ENCODE measurements at places on chromosomes 16 and 17.

DNA sequence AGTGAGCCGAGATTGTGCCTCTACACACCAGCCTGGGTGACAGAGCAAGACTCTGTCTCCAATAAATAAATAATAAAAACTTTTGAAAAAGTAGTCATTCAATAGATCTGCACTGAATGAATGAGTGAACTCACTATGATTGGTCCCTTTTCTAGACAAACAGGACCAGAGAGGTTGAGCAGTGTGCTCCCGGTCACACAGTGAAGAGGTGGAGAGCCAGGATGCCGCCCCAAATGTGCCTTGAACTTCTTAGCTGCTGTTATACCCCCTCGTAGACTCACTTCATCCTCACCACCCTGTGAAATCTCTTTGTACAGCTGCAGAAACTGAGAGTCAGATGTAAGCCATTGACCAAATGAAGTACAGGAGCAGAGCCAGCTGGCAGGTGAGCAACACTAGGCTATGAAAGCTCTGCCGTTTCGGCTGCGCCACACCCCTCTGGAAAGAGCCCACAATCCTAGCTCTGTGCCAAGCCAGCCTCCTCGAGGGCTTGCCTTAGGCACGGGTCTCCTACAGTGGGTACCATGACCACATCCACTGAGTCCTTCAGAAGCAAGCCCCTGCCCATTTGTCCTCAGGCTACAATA, 7.8 kb upstream of the KIAA0513 start:
- DNase-seq, result no peak

DNA sequence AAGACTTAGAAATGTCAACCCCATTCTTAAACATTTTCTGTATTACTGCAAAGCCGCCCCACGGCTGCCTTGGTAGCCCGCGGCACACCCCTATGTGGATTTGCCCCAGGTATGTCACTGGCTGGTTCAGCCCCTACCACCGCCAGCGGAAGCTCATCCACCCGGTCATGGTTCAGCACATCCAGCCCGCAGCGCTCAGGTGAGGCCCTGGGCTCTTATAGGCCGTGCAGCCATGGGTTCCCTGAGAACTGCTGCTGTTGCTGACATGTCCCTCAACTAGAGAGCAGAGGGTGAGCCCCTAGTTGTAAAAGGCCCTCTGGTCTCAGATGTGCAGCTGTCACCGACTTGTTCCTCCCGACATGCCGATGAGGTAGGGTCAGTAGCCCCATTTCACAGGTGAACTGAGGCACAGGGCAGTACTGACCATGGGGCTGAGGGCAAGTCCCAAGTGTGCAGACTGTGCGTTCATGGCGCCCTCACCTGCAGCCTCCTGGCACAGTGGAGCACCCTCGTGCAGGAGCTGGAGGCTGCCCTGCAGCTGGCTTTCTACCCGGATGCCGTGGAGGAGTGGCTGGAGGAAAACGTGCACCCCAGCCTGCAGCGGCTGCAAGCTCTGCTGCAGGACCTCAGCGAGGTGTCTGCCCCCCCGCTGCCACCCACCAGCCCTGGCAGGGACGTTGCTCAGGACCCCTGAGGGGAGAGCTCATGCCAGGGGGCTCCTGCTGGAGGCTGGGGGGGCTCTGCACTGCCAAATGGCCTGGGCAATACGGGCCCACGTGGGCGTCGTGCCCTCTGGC, 8.7 kb downstream of the CYBC1 start:
- no peak for DNase-seq

DNA sequence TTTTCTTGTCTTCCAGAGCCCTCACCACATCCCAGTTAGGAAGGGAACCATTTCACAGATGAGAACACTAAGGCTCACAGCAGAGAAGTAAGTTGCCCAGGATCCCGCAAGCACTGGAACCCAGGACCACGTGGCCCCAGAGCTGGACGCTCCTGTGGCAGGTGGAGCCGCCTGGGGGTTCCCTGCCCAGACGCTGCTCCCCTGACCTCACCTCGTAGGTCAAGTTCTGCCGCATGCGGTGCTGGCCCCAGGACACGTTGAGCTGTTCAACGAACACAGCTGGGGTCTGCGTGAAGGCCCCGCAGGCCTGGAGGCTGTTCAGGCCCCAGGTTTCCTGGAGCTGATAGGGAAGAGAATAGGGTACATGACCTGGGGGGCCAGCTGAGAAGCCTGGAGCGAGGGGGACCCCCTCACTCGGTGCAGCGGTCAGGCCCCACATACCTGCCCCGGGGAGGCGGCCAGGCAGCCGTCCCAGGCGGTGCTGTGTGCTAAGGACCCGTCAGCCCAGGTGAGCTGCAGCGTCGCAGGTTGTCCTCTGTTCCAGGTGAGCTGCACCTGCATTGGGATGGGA, 54.1 kb downstream of the RMI2 start:
- no peak for DNase-seq

- DNase-seq, result no peak
These were observed 10.4 kb upstream of the WFDC1 start for GRCh38 chr16:84284154-84284722.

DNA sequence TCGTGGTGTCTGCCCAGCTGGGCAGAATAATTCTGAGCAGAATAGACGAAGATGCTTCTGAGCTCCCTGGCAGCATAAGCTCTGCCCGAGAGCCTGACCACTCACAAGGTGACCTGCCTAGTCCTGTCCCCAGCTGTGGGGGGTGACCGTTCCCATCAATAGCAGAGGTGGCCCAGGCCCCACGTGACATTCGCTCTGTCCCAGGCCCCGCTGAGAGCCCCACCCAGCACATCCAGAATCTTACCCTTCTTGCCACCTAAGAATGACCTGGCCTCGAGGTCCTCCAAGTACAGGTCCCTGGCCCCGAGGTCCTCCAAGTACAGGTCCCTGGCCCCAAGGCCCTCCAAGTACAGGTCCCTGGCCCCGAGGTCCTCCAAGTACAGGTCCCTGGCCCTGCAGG, 695 bp upstream of the TMEM204 start:
- no peak for DNase-seq

GRCh38 chr16:87931504-87931903, 4.8 kb downstream of the CA5A start:
- DNase-seq, result no peak

GRCh38 chr16:66728117-66728787, 23.2 kb downstream of the DYNC1LI2 start:
- peak; percentile 65 for DNase-seq

GRCh38 chr16:72901000-72901627, 146.8 kb downstream of the ZFHX3 start:
- DNase-seq, result peak; percentile 35

- no peak for DNase-seq
These were observed 34.3 kb downstream of the HEATR3 start for GRCh38 chr16:50099957-50100648.

GRCh38 chr16:4800290-4801041, 2.0 kb downstream of the ROGDI start:
- DNase-seq, result no peak

GRCh38 chr17:60327134-60327900, 64.6 kb downstream of the USP32 start:
- DNase-seq, result no peak

GRCh38 chr17:63032142-63032541, 66.1 kb downstream of the TANC2 start:
- DNase-seq, result no peak

DNA sequence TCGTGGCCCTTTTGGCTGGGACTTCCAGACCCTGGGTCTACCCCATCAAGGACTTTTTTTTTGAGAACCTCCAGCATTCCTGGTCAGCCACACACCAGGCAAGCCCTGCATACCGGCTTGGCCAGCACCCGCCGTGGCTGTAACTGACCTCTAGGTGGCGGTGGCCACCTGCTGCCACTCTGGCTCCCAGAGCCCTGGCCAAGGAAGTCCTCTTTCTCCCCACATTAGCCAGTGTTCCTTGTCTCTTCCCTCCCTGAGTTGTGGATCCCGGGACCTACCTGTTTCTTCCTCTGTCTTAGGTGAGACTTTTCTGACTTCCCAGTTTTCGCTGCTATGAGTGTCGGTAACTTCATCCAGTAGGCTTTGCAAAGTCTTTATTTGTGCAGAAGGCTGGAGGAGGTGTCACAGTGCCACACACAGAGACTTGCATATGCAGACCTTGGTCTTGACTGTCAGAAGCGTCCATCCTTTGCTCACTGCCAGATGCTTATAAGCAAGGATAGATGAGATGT, 348.3 kb downstream of the CPPED1 start:
- no peak for DNase-seq

GRCh38 chr16:6066652-6067051, 969.1 kb upstream of the EEF2KMT start:
- DNase-seq, result no peak

GRCh38 chr16:19935694-19936093, 51.0 kb upstream of the GPRC5B start:
- peak; percentile 12 for DNase-seq

- DNase-seq, result no peak
These were observed 24.5 kb downstream of the FCSK start for GRCh38 chr16:70478912-70479341.

- DNase-seq, result peak; percentile 40
These were observed 1.7 kb upstream of the STAT5A start for GRCh38 chr17:42286411-42287221.

DNA sequence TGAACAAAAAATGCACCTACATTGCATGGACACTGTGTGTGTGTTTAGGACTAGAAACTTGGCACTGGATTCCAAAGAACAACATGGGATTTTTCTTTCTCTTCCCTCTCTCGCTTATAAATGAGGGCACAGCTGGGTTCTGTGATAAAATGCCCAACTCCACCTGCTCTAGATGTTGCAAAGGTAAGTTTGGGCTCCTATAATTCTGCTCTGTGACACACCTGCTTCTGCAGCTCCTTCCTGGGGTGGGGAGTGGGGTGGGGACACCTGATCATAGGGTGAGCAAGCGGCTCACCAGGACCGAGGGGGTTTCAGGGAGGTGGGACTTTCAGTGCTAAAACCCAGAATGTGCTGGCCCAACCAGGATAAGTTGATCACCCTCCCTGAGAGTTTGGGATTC, 104.3 kb downstream of the AXIN2 start:
- DNase-seq, result no peak

DNA sequence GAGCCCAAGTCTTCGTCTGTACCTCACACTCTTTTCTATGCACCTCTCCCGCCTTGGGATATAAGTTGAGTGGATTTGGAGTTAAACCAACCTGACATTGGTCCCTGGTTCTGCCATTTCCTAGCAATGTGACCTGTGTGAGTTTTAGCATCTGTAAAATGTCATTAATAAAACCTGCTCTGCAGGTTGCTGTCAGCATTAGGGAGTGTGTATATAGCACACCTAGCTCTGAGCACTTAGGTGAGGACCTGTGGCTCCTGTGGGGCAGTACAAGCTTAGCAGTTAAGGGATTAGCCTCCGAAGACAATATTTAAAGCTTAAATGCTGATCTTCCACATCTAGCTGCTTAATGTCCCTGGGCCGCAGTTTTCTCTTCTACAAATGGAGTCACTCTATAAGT, 248.0 kb downstream of the TMEM114 start:
- no peak for DNase-seq

- no peak for DNase-seq
These were observed 59.0 kb downstream of the ELAC2 start for GRCh38 chr17:12958786-12959185.

- no peak for DNase-seq
These were observed 323.1 kb downstream of the FOXL1 start for GRCh38 chr16:86901483-86901882.
